ENCODE measurements at places on chromosomes 1 and 21.

DNA sequence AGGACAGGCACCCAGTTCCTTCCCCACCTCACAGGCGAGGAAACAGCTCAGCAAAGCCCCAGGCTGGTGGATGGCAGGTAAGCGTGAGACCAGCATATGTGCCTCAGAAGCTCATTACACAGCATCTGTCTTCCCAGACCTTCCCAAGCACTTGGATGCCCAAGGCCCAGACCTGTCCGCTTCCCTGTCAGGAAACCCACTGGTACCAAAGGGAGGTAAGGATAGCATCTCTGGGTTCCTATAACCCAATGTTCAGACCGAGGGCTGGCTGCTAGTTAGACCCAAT lies 3.3 kb downstream of the POFUT2 start:
- DNase-seq = no peak

- no peak for DNase-seq
Observed at GRCh38 chr1:171219346-171220080, 28.8 kb upstream of the FMO1 start.

GRCh38 chr21:23921670-23922418 lies 1685.4 kb downstream of the MRPL39 start:
- DNase-seq = peak; percentile 2

- DNase-seq = no peak
Observed at GRCh38 chr1:245894843-245895242, 612.2 kb downstream of the SMYD3 start.

DNA sequence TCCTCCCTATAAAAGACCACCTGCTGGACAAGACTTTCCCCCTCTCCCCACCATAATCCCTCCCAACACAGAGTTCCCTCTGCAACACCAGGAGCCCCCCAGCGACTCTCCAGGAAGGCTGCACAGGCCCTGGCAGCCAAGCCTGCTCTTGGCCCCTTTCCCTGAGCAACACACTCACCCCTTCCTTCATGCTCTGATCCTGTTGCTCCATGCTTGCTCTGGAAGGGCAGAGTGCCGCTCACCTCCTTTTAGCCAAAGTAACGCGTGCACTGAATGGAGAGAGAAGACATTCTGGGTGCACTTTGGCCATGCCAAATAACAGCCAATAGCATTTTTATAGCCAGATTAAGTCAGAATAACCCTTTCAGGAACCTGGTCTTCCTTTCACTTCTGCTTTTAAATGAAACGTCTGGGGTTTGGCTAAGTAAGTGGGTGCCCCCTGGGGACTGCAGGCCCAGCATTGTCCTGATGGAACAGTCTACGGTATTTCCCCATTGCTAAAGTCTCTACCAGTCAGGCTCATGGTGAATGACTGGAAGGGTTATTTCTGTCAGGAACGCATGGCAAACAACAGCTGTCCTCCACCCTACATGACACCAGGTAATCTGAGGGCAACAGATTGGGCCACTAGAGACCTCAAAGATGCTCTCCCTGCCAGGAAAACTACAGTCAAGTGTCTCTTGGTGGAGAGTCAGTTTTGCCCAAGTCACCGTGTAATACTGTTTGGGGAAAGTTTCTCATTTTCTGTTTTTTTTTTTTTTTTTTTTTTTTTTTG lies at the start of gene SLC2A5:
Gene SLC2A5, minus strand, starts transcription at position 310 of the 775 bp plus-strand sequence. Its CDS starts 99 bp downstream, at position 211.
- no peak for DNase-seq

GRCh38 chr1:236844499-236845271 lies 49.6 kb downstream of the MTR start:
- no peak for DNase-seq

GRCh38 chr1:245129319-245130240 lies 25.2 kb upstream of the KIF26B start:
- DNase-seq = no peak

- DNase-seq = no peak
Observed at GRCh38 chr1:226984521-226985238, 44.6 kb downstream of the COQ8A start.

- no peak for DNase-seq
Observed at GRCh38 chr1:84141182-84142003, 2.7 kb upstream of the PRKACB start.

DNA sequence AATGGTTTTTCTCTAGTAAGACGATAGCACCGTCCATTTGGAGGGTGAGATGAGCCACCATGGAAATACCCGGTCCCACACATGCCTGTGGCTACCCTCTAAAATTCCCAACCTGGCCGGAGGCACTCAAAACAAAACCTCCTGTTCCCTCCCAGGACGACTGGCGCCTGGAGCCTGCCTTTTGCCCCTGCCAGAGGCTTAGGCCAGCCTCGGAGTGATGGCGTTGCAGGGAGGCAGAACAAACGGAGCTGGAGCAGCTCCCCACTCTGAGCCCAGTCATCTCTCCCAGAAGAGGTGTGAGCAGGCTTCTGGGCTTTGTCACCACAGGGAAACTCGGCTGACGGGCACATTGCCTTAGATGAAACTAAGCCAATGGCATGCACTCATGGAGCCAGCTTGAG lies 213.7 kb upstream of the HOOK1 start:
- DNase-seq = no peak

DNA sequence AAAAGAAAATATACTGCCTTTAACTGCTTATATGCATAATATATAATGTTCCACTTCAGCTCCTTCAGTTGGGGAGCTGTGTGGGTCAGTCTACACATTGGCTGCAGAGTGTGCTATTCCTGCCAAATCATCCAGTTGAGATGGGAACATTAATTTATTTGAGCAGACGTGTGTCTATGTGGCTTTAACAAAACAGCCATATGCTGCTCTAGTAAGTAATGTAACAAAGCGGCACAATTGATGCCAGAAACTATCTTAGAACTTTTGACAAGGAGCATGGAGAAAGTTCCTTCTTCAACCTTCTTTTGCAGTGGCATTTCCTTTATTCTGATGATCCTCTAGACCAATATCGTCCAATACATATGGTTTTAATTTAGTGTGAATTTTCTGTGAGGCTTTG lies 285.9 kb upstream of the C1orf87 start:
- no peak for DNase-seq

DNA sequence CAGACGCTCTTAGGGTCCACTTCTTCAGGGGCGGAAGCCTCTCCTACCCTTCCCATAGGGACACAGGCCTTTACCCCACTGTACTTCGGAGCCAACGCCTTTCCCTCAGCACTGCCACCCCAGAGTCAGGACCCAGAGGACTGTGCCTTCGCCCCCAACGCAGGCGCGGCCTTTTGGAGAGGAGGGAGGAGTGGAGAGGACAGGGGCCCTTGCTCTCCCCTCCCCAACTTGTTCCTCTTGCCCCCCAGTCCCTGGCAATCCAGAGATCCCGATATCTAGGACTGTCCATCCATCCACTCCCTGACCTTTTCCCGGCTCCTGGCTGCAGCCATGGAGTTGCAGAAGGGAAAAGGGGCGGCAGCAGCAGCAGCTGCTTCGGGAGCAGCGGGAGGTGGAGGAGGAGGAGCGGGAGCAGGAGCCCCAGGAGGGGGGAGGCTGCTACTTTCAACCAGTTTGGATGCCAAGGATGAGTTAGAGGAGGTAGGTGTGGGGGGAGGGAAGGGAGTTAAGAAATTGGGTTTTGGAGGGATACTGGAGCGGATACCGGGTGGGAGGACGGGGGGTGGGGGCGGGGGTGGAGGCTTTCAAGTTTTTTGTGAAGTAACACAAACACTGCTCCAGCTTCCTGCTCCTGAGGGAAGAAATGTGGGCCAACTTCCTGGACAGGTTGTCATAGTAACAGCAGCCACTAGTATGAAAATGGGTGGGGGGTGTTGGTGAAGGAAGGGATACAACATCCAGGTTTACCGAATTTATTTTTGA lies 636 bp downstream of the INTS3 start:
- peak; percentile 41 for DNase-seq

GRCh38 chr1:14697353-14697752 lies 98.9 kb downstream of the KAZN start:
- no peak for DNase-seq

DNA sequence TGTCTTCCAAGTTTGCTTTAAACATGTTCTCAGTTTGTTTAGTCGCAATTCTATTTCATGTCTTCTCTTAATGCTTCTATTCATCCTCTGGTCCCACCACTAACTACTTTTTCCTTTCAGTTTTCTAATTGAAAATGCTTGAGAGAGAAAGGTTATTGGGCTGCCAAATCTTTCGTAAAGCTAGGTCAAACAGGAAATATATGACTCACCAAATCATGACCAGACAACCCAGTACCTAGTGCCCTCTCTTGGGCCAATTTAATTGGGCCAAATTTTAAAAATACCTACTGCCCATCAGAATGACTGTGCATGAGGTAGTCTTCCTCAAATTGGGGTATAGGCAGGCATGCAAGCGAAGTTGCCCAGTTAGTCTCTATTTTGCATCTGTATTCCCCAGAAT lies 295.4 kb upstream of the PBX1 start:
- DNase-seq = no peak

- DNase-seq = no peak
Observed at GRCh38 chr1:175148068-175148467, 44.5 kb downstream of the KIAA0040 start.

GRCh38 chr1:38941527-38942019 lies at the start of gene RHBDL2:
Gene RHBDL2 (minus strand): TSS chr1:38941830. CDS start chr1:38919212, 22,618 bp downstream.
- no peak for DNase-seq

GRCh38 chr1:23791516-23792047 lies 637 bp downstream of the LYPLA2 start:
- DNase-seq = peak; percentile 52

DNA sequence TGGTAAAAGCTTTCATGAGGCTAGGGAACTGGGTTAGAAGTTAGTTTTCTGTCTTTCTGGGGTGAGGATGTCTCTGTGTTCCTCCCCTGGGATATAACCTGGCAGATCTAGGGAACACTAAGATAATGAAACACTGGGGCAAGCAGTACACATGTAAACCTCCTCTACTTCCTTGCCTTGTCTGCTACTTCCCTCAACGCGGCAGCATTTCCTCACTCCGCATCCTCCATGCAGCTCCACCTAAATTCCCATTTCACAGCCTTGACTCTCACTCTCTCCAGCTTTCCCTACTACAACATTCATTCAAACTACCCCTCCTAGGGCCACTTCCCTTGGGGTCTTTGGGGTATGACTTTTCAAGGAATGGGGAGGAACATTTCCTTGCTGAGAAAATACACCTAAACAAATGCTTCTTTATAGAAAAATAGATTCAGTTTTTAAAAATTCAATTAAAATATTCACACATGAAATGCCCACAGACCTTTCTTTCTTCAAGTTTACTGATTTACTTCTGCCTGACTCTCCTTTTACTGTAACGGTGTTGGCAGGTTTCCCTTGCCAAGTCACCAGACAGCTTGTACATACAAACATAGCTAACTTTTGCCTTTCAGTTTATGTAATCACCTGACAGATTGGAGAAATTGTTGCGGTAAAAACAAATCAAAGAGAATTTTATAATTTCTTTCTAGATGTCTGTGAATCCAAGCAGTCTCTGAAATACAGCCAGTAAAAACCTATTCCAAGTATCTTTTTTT lies 90.1 kb downstream of the TNFSF18 start:
- no peak for DNase-seq

DNA sequence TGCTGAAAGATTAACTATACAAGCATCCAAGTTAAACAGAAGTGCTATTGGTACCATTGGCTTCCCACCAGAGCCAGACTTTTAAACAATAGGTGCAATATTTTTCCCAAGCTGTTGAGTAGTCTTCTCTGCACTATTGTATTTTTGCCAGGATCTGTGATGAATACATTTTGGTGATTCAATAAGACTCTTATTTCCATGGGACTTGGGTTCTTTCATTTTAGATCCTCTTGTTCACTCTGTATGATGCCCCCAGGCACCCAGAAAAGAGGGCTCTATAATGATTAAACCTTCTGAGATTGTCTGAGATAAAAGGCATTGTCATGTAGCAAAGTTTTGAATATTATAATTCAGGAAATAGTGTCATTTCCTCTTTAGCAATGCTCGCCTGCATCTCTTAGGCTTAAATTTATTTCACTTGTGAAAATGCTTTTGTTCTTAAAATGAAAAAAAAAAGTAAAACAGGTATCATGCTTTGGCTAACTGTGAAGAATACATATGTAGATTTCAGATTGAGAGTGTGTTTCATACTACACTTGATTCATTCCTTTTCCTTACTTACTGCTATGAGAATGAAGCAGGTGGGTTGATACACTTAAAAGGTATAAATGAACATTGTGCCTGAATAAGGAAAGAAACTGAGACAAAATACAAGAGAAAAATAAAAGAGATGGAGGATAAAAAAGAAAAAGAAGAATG lies 275.0 kb downstream of the HMCN1 start:
- DNase-seq = no peak

DNA sequence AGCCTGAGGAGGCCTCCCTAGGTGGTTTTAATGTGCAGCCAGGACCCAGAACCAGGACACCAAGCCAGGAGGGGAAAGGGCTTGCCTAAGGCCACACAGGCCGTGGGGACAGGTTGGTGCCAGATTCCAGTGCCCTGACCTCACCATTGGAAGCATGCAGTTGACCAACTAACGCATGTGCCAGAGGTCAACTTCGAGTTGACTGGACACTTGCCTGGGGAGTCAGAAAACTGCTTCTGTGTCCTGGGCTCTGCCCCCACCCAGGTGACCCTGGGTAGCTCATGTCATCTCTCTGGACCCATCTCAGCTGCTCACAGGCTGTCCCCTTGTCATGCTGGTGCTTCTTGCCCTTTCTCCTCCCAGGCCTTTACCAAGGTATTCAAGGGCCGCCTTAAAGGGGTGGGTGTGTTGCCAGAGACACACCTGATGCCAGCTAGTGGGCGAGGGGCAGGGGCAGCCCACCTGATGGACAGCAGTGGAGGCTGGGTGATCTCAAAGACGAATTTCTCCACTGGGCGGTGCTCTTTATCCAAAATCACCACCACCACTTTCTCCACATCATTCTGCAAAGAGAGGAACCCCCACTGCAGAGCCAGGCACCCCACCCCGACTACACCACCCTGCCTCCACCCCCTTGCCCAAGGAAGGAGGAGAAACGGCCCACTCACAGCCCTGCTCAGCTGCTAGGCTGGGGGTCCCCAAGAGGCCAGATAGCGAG lies 4.4 kb downstream of the MAD2L2 start:
- no peak for DNase-seq

- no peak for DNase-seq
Observed at GRCh38 chr1:72623299-72623708, 341.0 kb upstream of the NEGR1 start.

GRCh38 chr1:30773722-30774358 lies 16.3 kb upstream of the LAPTM5 start:
- DNase-seq = no peak

GRCh38 chr1:196723325-196724185 lies 51.1 kb upstream of the CFHR3 start:
- DNase-seq = no peak

- DNase-seq = peak; percentile 28
Observed at GRCh38 chr1:62294261-62294660, 25.0 kb downstream of the KANK4 start.

DNA sequence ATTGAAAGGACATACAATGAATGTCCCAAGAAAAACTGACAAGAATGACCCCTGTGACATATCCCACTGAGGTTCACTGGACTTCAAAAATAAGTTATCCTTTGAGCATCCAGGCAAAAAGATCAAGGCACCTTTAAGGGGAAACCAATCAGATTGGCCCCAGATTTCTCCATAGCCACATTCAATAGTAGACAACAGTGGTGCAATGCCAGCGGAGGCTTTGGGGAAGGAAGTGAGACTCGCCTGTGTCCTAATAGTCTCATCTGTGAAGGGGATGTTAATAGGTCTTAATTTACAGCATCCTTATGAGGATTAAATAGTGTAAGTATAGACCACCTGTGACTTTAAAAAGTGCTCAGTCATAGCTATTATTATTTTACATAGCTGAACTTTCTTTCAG lies 21.5 kb downstream of the RPL5 start:
- DNase-seq = no peak

All from stimulated activated CD4-positive, alpha-beta T cell treated with anti-CD3 and anti-CD28 coated beads, Interleukin-15, amount 100 ng/mL, for 24 hours (primary cell).